ENCODE measurements at places on chromosomes 5 and 9.

GRCh38 chr9:18190671-18191374 lies 283.1 kb upstream of the ADAMTSL1 start:
- ATAC-seq = no peak

DNA sequence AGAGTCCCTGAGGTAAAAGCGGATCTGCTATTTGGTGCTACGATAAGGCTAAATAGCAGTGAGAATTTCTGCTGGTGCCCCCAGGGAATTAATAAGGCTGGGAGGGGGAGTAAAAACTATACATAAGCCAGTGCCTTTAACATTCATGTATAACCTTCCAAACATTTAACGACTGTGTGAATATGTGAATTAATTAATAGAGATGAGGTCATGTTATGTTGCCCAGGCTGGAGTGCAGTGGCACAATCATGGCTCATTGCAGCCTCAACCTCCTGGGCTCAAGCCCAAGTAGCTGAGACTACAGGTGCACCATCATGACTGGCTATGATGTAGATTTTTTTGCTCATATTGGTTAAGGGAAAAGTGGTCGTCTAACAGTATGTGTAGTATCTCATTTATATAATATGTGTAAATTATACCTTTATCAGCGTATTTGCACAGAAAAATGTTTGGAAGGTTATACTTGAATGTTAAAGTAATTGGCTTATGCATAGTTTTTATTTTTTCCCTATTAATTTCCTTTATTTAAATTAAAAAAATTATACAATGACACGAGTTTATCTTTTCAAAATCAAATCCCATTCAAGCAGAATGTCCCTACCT lies 64.6 kb downstream of the EHMT1 start:
- ATAC-seq = no peak

DNA sequence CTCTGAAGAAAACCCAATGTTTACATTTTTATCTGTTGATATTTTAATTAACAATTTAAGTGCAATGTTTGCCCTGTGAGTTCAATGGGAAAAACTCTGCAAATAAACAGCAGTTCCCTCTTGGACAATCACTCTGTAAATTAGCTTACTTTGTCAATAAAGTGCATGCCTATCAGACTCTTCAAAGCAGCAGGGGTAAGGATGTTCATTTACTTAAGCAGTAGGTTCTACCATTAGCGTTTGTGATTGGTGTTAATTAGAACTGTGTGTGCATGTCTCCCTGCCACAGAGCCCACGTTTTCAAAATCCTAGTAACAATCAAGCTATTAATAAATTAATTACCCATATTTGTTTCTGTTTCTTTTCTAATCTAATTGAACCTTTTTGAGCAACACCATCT lies 1921.6 kb upstream of the WWC1 start:
- no peak for ATAC-seq

- no peak for ATAC-seq
Observed at GRCh38 chr5:54590824-54591223, 73.3 kb downstream of the SNX18 start.

- no peak for ATAC-seq
Observed at GRCh38 chr9:73549991-73550390, 398.3 kb downstream of the ANXA1 start.

- no peak for ATAC-seq
Observed at GRCh38 chr5:58617241-58617640, 34.4 kb downstream of the RAB3C start.

DNA sequence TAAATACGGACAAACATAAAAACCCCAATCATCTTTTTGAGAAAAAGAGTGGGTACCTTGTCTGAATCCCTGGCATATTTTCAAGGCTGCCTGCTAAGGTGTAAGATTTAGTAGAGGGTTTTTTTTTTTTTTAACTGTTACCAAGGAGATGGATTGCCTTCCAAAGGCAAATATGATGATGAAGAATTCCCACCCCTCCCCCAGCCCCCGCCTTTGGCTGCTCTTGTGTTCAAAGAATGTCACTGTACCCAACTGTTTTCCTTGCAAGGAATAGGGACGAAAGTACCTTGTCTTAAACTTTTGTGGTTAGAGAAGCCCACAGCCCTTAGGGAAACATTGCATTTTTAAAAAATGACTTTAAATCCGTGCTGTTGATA lies 31.3 kb downstream of the ARHGAP26 start:
- no peak for ATAC-seq

- ATAC-seq = no peak
Observed at GRCh38 chr9:117343427-117343826, 71.4 kb downstream of the ASTN2 start.

DNA sequence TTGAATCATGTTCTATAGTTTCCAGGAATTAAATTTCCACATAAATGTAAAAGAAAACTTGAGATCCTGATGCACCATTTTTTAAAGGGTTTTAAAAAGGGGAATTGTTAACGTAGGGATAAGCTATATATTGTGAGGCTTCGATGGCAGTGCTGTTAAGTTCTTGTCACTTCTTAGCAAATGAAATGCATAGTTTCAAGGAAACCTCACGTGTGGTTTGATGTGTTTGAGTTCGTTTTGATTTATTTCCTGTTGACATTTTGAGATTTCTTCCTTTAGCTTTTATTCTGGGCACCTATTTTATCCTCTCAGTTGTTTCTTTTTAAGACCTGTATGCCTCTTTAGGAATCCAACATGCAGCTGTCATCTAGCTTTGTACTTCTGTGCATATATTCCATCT lies 301.0 kb downstream of the DOCK8 start:
- no peak for ATAC-seq

DNA sequence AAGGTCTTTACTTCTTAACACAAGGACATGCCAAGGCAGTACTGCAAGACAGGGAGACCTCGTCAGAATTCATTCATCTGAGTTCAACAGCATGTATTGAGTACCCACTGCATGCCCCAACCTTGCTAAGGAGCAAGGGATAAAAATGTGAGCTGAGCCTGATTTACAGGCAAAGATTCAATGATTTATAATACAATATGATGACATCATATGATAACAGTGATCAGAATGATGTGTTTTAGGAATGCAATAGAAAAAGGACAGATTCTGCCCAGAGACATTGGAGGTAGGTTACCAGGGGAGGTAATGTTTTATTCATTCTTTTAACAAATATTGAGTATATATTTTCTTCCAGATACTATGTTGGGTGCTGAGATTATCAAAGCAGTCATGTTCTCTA lies 406.6 kb downstream of the ARHGEF28 start:
- ATAC-seq = no peak

DNA sequence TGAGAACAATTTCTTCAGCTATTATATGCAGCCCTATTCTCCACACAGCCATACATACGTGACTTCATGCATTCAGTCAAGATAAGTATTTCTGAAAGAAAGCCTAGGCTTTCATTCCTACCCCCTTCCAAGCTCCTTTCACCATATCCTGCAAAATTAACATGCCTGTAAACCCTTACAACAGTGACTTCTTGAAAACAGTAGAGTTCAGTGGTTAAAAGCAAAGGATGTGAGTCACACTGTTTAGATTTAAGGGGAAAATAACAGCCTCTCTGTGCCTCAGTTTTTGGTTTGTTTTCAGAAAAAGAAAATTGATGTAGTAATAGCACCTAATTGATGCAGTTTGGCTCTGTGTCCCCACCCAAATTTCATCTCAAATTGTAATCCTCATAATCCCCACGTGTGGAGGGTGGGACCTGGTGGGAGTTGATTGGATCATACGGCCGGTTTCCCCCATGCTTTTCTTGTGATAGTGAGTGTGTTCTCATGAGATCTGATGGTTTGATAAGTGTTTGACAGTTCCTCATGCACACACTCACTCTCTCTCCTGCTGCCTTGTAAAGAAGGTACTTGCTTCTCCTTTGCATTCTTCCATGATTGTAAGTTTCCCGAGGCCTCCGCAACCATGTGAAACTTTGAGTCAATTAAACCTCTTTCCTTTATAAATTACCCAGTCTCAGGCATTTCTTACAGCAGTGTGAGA lies 264.8 kb downstream of the CETN3 start:
- ATAC-seq = no peak

DNA sequence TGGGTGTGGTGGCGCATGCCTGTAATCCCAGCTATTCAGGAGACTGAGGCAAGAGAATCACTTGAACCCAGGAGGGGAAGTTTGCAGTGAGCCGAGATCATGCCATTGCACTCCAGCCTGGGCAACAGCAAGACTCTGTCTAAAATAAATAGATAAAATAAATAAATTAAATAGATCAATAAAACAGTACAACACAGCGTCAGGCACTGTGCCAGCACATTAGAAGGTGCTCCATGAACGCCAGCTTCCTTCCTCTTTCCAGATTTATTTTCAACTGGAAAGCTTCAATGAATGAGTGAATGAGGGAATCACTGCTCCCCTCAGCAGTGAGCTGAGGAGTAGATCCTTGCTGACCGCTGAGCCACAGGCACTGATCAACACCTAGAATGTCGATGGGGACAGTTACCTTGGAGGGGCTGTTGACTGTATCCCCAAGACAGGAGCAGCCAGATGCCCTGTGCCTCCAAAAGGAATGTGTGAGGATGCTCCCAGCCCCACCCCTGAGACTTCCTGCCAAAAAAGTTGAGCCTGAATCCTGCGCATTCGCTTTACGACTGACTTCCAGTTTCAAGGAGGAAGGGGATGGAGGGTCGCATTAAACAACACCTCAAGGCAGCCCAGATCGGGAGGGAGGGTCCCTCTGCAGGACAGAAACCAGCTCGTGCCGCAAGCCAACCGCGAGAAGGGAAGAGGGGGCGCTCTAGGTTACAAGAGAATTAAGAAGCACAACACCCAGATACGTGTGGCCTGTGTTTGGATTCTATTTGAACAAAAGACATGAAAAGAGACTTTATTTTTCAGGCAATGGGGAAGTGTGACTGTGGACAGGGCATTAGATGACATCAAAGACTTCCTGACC lies 54.0 kb upstream of the CNOT6 start:
- no peak for ATAC-seq

DNA sequence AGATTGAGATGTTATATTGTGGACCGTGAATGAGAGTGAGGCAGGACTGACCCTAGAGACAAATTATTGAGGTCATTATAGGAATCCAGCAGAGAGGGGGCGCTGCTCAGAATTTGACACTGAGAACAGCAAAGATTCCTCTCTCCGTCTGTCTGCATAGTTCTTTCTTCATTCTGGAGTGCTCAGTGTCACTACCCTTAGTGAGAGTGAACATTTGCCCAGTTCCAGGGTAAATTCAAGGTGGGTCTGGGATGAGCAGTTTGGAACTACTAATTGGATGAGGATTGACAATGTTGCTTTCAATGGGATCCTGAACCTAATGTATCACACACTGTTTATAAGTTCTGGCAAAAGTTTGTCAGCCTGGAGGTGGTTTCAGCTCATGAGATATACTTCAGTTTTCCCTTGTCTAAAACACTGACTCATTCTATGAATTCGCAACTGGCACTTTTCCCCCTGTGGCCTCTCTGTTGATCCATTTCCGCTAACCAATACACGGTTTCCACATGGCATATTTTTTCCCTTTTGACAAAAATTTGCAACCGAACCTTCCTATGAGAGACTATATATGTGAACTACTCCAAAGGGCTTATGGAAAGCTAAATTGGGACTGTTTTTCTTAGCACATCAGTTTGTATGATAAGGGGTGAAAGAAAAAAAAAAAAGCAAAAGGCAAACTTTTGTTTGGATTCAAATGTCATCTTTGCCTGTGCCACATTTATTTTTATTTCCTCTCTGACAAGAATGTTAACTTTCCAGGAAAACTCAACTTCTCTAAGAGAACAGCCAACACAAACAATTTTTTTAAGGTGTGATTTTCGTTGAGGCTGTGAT lies 1240.7 kb upstream of the WWC1 start:
- ATAC-seq = no peak

DNA sequence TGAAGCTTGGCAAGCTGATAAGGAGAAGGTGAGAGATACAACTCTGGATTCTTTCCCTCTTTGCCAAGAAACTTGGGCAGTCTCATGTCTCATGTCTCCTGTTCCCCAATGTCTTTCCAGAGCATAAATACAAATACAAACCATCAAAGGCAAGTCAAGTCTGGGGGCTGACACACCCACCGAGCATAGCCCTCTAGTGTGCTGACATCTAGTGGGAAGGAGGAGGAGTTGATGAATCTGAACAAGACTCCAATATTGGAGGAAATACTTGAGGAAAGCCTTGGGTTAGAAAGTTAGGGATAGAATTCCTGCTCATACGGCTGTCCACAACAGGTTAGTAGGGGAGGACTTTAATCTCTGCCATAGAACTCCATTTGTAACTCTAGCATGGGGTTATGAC lies 8.6 kb downstream of the MLANA start:
- ATAC-seq = no peak

GRCh38 chr9:123326662-123327093 lies 29.3 kb upstream of the CRB2 start:
- ATAC-seq = no peak

DNA sequence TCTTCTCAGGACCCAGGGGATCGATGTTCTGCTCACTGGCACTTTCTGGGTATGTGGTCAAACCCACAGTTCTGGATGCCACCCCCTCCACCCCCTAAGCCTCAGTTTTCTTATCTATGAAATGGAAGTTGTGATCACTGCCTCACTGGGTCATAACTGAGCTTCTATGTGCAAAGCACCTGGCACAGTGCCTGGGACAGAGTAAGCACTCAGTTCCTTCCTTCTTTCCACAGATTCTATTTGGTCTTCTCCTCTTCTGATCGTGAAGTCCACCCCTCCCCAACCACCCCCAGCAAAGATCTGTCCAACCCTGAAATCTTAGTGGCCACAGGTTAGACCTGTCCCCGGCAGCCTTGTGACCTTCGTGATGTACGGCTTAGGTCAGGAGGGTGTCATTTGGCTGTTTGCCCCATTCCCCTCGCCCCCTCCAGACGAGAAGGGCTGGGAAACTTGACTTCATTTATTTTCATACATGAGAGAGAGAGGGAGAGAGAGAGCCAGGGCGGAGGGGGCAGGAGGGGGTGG lies 181.4 kb downstream of the FGF18 start:
- ATAC-seq = no peak

GRCh38 chr9:123311250-123311752 lies 42.9 kb upstream of the STRBP start:
- no peak for ATAC-seq

- no peak for ATAC-seq
Observed at GRCh38 chr5:157162919-157163510, 3.0 kb downstream of the GARIN3 start.

DNA sequence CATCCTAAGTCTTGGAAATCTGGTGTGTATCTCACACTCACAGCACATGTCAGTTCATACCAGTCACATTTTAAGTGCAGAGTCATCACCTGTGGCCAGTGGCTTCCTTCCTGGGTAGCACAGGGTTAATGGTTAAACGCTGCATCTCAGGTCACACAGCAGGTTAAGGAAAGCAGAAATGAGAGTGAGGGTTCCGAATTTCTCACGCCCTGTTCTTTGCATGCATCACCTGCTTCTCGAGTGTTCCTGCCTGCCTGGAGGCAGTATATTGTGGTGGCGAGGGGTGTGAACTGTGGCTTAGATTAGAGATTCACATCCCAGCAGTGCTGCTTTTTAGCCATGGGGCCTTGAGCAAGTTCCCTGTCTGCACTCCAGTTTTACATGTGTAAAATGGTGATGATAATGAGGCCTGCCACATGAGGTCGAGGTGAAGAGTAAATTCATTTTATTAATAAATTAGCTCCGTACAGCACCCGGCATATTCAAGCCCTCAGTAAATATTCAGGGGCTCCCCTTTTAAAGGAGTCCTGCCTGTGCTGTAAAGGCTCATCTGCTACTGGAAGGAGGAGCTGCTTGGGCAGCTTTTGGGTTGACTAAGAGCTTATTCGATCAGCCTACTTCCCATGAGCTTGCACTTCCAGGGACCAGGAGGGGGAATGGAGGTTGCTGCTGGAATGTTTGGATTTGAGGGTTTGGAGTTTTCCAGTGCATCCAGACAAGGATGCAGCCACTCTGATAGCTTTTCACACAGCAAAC lies 61.1 kb upstream of the SAP30L start:
- no peak for ATAC-seq
